ENCODE measurements at places on chromosomes 3 and 15. TPM values are rescaled to one million over a fixed set of nuclear protein-coding genes. Genes with fewer than 3 reads are reported as not detected.

DNA sequence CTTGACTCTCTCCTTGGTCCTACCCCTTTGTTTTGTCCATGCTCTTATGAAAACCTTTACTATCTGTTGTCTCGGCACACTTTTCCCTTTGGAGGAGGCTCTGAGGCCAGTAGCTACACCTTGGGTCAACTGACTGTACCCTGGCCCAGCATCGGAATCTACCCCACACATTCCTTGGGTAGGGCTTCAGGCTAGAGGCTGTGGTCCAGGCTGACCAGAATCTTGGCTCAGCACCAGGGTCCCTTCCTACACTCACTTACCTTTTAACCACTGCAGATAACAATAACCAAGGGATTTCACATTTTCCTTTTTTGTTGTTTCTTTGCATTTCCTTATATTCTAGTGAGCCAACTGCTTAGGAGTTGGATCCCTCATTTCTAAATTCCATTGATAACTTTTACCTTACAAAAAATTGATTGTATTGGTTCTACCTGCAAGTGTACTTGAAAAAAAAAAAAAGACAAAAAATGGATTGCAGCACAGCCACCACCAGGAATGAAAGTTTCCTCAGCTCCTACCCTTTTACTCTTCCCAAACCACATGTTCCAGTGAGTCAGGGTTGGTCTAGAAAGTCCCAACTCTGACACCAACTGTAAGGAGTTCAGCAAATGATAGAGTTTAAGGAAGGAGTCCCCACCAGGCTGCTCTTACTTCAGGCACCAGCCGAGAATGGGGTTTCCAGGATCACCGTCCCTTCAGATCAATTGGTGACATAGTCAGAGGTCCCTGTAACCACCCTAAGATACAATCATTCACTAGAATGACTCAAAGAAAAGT, 95.6 kb downstream of the FBLN2 start:
- DNase-seq = no peak

The RPL15 gene
- total RNA-seq = 2,822 TPM

The GPR15 gene
- not detected for total RNA-seq

GRCh38 chr15:38795471-38796245, 231.0 kb upstream of the RASGRP1 start:
- DNase-seq = no peak

The GPR156 gene
- total RNA-seq = 5.6 TPM

DNA sequence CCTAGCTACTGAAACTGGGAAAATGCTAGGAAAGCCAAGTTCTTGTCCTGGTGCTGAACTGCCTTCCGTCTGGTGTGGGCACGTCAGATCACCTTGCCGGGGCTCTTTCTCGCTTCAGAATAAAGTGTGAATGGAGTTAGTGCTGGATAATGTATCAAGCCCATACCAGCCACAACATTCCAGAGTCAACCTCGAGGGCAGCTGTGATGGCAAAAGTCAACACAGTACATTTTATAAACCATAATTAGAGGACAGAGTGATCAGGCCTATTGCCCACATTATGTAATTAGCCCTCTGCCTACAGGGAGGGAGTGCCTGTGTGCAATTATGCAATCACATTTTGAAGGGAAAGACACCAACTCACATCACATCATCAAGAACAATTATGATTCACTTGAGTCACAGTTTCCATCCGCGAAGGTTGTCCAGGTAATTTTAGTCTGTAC, 165.2 kb downstream of the RORA start:
- DNase-seq = no peak

GRCh38 chr3:104606812-104607211, 759.9 kb upstream of the ALCAM start:
- no peak for DNase-seq

DNA sequence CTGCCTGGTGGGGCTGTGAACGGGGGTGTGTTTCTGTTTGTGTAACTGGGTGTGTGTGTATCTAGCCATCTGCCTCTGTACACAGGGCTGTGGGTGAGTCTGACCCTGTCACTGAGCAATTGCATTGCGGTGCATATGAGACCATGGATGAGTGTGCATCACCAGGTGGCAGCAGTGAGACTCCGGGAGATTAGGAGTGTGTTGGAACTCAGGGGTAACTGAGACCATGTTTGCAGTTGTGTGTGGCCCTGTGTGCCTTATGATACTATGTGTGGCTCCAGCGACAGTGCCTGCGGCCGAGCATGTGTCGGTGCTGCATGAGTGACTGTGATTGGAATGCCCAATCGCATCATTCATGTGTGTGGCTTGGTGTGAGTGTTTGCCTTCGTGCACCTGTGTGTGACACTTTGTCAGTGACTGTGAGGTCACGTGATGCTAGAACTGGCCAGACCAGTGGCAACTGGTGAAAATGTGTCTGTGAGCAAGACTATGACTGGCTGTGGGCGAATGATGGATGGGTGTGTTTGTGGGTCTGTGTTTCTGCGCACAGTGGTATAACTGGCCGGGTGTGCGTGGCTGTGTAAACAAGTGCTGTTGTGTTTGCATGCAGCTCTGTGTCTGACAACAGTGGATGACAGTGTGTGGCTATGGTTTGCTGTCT, 14.0 kb downstream of the VILL start:
- DNase-seq = peak; percentile 69

GRCh38 chr3:114043205-114043604, 13.1 kb downstream of the CCDC191 start:
- no peak for DNase-seq

DNA sequence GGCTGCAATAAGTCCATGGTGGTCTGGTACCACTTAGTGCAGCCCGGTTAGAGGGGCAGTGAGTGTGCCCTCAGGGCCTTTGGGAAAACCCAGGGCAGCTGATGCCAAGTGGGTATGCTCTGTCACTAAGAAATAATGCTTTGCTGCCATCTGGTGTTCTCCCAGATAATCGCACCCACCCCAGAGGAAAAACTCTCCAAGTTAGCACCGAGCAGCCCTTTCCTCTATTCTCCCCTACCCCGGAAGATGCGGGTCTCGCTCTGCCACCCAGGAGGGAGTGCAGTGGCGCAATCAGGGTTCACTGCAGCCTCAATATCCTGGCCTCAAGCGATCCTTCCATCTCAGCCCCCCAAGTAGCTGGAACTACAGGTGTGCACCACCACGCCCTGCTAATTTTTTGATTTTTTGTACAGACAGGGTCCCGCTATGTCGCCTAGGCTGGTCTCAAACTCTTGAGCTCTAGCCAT, 21.3 kb upstream of the DAPK2 start:
- DNase-seq = peak; percentile 38

The ANKRD63 gene
- not detected for total RNA-seq

The MRPS22 gene
- 62.4 TPM for total RNA-seq

- no peak for DNase-seq
Measured at GRCh38 chr15:81029414-81030300, 28.9 kb downstream of the TLNRD1 start.

GRCh38 chr3:168295027-168295426, 199.3 kb upstream of the GOLIM4 start:
- DNase-seq = no peak

The C3orf20 gene
- total RNA-seq = 0.16 TPM

GRCh38 chr3:54837964-54838363, 89.9 kb downstream of the LRTM1 start:
- no peak for DNase-seq

The C15orf61 gene
- 33.2 TPM for total RNA-seq

- no peak for DNase-seq
Measured at GRCh38 chr3:33577173-33577572, 137.0 kb upstream of the UBP1 start.

DNA sequence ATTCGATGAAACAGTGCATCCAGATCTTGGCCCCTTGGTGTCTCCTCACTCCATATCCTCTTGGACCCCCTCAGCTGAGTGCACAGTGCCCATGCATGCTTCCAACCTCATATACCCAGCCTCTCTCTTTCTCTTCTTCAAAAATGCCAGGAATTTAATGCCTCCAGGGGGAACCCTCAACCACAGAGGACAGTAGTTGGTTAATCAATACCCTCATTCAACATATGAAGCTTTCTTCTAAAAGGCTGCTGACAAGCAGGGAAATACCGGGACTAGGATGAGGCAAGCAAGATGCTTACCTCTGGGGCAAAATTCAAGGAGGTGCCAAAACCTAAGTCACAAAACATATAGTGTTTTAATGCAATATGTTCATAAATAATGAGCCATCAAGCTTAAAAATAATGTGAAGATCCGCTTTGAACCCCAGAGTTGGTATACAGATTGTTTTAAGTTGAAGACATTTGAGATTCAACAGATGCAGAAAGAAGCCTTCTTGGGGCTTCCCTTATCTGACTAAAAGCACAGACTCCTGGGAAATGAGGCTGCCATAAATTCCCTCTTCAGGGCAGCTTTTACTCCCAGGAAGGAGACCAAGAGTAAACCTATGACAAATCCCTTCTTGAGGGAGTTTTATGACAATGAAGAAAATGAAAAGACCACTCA, 48.2 kb upstream of the FHIT start:
- no peak for DNase-seq

The RPUSD2 gene
- total RNA-seq = 14.2 TPM

DNA sequence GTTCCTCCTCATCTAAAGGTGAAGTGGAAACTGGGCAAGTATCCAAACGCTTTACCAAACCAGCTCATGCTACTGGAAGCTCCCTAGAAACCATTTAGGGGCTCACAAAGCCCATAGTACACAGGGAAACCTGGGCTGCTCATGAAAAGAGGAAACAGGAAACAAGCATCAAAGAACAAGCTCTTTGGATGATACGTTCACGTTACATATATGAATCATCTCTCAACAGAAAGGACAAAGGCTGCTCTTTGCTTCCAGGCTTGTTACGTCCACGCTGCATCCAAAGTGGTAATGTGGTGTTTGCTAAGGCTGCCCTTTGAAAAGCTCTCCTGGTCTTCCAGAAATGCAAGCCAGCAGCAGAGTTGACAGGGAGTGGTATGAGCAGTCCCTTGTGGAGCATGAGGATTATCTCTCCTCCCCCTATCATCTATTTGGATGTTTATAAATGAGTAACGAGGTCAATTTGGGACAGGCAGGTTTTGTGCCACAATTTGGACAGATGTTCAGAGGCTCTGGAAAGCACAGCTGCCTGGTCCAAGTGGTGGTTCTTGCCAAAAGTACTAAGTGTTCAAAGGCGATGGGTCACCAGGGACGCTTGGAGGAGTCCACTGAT, 98.0 kb upstream of the RORA start:
- DNase-seq = no peak

The ARGFX gene
- total RNA-seq = not detected

DNA sequence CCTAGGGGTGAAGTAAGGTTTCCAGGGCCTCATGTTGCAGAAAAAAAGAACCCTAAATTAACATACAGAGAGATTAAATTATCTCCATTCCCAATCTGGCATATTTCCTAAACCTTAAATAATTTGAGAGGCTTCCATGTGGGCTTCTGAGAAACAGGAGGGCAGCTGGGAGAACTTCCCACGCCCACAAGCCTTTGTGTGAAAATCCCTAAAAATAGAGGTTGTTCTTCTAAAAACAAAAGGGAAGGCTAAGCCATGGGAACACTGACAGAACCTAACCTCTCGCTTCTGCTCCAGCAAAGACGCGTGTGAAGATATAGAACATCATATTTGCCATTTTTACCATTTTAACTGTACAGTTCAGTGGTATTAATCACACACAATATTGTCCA, 812 bp upstream of the SLC12A8 start:
- no peak for DNase-seq

- no peak for DNase-seq
Measured at GRCh38 chr3:175655351-175655750, 796.2 kb downstream of the NAALADL2 start.

DNA sequence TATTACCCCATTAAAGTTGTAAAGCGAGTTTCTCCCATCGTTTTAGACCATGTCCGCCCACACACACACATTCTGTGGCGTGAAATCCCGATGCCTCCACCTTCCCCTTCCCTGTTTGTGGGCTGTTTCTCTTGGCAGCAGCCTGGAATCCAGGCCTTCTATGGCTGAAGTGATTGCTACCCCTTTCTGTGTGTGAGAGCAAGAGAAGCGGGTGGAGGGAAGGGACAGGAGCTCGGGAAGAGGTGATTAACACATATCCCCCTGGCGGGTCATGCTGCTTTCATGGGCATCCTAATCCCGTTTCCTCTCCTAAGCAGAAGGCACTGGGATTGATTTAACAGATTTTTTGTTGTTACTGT, 283.8 kb upstream of the RGMA start:
- DNase-seq = no peak

GRCh38 chr3:146165877-146166276, 4.9 kb upstream of the PLOD2 start:
- no peak for DNase-seq

DNA sequence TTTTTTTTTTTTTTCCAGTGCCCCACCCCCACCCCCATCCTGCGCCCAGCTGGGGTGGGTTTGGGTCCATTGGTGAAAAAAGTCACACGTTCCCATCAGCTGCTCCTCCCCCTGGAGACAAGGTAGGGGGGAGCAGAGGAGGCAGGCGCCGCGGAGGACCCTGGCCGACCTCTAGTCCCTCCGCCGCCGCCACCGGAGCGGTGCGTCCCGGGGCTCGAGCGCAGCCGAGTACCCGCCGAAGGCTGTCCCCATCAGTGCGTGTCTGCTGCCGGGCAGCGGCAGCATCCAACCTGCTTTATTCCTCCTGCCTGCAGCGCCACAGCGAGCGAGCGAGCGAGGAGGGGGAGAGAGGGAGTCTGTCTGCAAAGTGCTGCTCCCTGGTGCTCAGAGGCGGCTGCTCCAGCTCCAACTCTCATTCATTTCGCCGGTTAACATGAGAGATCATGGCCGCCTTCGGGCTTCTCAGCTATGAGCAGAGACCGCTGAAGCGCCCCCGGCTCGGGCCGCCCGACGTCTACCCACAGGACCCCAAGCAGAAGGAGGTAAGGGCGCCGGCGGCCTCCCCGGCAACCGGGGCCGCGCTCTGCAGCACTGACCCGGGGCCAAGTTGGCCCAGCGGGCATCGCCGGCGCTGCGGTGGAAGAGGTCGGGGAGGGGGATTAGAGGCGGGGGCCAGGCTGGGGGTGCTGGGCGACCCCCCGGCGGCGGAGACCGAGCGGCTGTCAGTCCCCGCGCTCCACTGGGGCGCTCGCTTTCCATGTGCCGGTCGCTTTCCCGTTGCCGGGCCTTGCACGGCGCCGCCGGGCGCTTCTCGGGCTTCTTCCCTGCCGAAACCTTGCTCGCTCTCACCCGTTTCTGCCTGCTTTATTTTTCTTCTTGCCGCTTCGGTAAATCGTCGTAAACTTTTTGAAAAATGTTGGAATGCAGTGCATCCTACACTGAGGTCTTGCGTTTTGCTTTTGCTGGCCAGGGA, 1.3 kb downstream of the MED12L start:
- peak; percentile 74 for DNase-seq

GRCh38 chr3:11373654-11374053, 101.5 kb downstream of the ATG7 start:
- DNase-seq = no peak

The ADGRG7 gene
- not detected for total RNA-seq
